ENCODE measurements at places on chromosomes 6 and 20.

GRCh38 chr6:11353921-11354389 is 121.5 kb upstream of the NEDD9 start:
- DNase-seq, result no peak

DNA sequence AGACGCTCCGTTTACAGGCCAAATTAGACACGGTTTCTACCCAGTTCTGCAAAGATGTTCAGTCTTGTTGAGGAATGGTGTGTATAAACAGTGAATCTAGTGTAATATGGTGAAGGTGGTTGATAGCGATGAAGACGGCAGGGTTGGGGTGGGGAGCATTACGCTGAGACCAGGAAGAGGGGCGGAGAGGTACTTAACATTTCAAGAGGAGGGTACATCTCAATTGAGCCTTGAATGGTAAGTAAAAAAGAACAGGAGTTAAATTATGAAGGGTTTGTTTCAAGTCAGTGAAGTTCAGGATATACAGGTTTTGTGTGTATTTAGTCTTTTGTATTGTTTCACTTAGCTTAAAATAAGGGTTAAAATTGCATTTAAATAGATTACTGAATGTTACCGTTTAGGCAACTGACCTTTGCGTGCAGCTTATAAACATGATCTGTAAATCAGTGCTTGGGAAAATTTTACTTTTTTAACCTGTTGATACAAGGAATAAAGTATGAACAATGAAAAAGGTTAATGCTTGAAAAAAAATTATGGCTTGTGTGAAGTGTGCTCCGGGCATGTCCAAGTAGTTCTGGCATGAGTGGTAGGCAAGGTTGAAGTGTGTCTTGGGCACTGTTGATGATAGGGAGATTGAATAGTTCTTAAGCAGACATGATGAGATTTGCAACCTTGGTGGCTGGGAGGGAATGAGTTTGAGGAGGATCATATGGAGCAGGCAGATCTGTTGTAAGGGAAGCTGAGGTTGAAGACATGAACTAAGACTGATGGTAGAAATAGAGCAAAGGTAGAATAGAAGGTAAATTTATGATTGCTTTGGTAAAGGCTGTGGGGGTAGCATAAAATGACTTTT is 842 bp downstream of the POLR1C start:
- DNase-seq, result no peak

DNA sequence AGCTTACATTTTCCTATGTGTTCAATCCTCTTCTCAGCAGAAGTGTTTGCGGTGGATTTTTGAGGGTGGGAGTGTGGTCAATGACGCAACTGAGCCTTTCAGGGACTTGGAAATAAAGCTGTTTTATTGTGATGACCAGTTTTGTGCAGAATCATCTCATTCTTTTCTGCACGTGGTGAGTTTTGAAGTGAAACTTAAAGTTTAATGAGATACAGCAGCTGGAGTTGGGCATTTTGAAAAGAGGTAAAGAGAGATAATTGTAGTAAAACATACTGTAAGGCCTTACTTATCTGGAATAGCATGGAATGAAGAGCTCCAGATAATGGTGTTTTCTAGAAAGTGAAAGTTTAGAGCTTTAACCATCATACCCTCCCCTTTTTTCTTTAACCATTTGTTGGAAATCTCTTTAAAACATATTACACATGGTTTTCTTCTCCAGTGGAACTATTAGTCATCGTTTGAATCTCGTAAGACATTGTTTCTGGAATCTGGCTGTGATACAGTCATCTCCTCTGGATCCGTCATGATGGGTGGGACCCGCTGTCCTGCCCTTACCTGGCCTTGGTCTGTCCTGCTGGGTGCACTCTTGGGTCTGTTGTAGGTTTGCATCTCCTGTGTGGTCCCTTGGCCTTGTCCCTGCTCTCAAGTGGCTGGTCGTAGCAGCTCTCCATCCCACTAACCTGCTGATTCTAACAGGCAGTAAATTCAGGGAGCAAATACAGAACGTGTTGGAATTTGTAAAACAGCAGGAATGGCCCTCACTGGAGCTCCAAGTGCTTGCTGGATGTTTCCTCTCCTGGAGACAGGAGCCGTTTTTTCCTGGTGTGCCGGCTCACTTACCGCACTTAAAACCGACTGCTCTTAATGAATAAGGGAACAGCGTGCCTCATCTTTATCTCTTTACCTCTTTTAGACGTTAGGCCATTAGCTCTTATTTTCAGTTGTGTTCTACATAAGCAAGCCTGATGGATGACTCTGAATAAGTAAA is 29.8 kb downstream of the UST start:
- DNase-seq, result no peak

GRCh38 chr20:11453430-11453829 is 464.3 kb upstream of the BTBD3 start:
- DNase-seq, result peak; percentile 30

GRCh38 chr6:125197795-125198269 is 44.3 kb downstream of the TPD52L1 start:
- DNase-seq, result no peak

DNA sequence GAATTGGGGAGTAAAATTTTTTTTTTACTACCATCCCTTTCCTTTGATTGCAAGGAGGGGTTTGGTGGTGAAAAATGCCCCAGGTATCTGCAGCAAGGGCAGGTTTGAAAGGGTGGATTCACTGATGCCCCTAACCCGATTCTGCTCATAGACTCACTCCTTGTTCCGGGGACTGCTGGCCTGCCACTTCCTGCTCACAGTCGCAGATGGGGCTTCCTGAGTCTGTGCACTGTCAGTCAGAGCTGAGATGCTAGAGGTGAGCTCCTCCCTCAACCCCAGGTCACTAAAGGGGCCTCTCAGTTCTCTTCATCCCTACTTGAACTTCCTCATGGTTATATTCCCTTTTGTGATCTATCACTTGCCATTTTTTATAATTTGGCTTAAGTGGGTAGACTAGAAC is 357.9 kb downstream of the FARS2 start:
- DNase-seq, result no peak

- DNase-seq, result no peak
Measured at GRCh38 chr20:42191140-42191860, 573.1 kb upstream of the CHD6 start.

GRCh38 chr6:15453622-15454021 is 207.8 kb downstream of the JARID2 start:
- DNase-seq, result no peak

DNA sequence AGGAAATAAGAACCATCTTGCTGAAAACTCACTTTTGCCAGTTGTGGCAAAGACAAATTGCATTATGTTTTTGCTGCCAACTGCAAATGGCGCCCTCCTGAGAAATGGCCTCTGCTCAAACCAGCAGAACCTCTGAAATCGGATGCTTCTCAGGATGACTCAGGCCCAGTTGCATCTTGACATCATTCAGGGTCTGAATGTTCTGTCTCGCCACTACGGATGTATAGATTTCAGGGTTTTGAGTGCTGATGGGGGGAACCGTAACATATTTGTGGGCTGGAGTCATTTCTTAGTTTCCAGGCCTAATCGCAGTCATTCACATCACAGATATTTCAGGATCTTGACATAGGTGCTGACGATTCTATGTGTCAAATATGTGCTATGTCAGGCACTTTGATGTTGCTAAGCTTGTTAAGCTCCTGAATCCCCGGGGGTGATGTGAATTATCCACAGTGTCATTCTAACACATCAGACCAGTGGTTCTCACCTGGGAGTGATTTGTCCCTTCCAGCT is 207.1 kb downstream of the NFATC2 start:
- DNase-seq, result no peak

GRCh38 chr20:3733119-3733995 is 872 bp downstream of the HSPA12B start:
- DNase-seq, result no peak

DNA sequence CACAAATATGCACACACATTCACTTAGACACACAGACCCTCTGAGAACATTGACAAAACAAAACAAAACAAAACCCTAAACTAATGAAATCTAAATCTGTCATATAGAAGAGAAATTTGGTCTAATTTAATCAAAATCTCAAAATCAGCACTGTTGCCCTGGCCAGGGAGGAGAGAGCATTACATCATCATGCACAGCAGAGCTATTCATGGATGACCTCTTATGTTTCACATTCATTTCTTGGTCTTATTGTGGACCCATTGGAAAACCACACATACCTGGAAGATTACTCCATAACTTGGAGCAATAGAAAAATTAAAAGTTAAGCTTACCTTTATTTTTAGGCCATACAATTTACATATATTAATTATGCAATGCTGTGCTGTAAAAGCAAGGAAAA is 1223.6 kb upstream of the GJE1 start:
- DNase-seq, result no peak

DNA sequence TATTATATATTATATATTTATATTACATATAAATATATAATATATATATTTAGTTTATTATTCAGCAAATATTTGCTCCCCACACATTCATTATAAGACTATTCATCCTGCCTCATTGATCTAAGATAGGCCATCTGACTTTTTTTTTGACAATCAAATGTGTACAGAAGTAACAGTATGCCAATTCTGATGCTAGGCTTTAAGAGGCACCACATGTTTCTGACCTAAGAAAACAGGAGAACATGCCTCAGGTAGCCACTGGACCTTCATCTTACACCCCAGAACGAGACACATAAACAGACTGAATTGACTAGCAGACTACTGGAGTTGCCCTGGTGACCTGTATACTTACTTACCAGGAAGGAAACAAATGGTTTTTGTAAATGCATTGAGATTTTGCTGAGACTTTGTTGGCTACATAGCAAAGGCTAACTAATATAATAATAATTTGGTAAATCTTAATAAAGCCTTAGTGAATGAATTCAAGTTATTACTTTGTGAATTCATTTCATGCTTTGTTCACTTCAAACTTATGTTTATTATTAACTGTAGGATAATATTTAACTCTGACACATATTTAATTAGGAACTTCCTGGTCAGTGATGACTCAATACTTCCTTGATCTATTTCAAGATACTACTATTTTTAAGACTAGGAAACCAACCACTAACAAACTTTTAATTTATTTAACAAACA is 13.4 kb upstream of the MYO6 start:
- no peak for DNase-seq

- DNase-seq, result no peak
Measured at GRCh38 chr6:110392727-110393126, 22.6 kb downstream of the DDO start.
